ENCODE measurements at places on chromosomes 13 and 19.

DNA sequence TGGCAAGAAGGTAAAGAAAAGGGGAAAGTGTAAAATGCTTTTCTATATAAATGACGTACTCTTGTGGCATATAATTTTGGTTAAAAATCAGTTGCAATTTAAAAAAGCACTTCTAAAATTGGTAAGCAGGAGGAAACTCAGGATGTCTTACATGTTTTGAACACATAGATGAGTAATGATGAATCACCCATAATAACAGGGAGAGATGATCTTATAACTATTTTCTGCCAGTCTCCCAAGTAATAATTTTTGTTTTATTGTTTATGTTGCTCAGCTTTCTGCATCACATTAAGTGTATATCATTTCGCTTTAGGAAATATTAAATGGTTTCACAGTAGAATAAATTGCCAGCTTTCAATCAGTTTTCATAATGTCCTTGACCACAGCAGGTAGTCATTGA is 1430.7 kb upstream of the PCDH20 start:
- no peak for DNase-seq

GRCh38 chr19:9528757-9529336 is 9.6 kb downstream of the ZNF426 start:
- DNase-seq: no peak

DNA sequence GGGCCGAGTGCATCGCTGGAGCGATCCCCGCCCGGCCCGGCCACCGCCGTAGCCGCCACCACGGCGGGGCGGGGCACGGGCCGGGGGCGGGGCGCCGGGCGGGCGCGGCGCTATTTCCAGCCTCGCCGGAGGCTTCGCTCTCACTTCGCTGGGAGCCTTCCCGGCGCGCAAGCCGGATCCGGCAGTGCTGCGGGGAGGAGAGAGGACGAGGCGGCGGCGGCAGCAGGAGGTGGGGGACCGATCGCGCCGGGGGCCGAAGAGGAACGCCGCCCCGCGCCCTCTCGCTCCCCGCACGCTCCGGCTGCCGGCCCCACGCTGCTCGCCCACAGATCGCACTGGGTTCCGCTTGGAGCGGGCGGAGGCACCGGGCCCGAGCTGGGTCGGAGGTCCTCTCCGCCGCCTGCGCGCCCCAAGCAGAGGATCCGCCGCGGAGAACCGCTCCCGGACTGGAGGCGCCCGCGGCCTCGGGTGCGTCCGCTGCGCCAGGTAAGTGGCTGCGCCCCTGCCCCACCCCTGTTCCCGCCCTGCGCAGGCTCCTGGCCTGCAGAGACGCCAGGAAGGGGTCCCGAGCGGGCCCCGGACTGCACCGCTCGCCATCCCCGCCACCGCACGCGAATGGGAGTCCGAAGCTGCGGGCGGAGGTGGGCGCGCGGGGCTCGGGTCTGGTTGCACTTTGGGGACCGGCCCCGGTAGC is at the start of gene CHST8:
CHST8 (plus strand) TSS at position 143 of the 694 bp plus-strand sequence. CDS start 67,309 bp downstream, outside the sequence.
- DNase-seq: no peak

GRCh38 chr13:111940892-111941291 is 126.1 kb upstream of the SOX1 start:
- no peak for DNase-seq

Data from NCI-H187 treated with DMSO at 0.1 percent for 48 hours (cell line).